NAMALWA (cell line): ENCODE measurements at places on chromosomes 2 and 18.

- no peak for DNase-seq
Observed at GRCh38 chr2:135931776-135932443, 53.5 kb downstream of the DARS1 start.

- DNase-seq = no peak
Observed at GRCh38 chr2:125085904-125086303, 1060.8 kb downstream of the CNTNAP5 start.

- no peak for DNase-seq
Observed at GRCh38 chr2:154259030-154259429, 387.3 kb downstream of the GALNT13 start.

DNA sequence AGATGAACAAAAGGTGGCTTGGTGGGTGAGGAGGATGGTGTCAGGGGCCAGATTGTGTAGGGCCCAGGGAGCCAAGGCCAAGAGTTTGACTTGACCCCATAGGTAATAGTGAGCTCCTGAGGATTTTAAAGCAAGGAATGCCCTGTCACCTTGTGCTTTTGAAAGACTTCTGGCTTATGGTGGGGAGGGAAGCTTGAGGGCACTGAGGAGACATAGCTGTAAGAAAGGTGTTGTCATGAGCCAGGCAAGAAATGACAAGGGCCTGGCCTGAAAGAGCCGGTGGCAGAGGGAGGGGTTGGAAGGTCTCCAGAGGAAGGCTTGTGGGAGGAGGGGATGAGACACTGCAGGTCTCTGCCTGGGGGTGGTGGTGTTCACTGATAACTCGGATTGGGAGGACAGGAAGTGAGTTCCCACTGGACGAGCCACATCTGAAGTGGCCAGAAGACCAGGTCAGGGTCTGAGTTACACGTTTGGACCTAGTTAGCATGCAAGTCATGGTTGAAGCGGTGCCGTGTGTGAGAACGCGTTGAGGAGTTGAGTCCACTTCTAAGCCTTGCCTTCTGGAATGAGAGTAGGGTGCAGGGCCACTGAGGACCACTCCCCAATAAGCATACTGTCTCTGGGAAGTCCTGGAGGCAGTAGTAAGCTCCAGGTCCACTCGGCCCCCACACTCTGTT, 64.3 kb downstream of the TET3 start:
- no peak for DNase-seq

DNA sequence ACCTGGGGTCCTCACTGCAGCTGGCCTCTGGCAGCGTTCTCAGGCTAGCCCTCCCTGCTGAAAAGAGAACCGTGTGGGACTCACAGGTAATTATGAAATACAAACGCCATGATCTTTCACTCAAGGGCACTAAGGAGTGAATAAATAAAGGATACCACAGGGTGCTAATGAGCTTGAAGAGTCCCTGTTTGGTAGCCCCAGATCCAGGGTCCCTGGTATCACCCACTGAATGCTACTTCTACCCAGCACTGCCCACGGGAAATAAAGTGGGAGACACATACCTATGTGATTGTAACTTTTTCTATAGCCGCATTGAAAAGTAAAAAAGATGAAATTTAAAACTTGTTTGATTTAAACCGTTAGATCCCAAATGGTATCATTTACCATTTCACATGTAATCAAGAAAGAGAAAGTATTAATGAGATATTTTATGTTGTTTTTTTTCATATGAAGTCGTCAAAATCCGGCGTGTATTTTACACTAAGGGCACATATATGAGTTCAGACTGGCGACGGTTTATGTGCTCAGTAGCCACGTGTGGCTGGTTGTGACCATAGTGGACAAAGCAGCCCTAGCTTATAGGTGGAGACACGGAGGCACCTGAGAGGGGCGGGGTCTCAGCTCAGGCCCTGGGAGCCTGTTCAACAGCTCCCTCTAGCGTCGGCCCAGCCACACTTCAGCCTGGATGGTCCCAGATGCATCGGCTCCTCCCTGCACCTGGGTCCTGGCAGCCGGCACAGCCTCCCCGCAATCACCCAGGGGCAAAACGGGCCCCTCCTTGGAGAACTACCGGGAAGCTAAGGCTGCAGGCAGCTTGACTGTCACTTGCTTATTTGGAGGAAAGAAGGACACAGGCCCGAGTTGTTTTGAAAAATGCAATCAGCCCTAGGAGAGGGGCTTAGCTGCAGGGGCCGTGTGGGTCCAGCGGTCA, 39.2 kb downstream of the ODC1 start:
- peak; percentile 90 for DNase-seq

DNA sequence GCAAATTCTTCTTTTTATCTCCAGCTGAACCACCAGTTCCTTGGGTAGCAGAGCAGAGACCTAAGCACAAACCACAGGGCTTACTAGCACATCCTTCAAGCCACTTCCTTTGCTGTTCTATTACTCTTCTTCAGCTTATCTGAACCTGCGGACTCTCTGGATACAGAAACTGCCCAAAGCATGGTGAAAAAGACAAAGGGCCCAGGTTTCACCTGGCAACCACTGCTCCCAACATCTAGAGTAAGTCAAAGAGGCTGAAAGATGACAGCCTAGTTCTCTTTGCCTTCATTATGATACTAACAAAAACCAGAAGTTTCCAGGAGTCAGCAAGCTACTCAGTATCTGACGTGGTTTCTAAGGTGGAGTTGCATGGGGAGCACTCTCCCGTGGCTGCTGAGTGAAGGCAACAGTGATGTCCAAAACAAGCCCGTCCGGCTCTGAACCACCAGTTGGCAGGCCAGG, 43.4 kb downstream of the KANSL3 start:
- no peak for DNase-seq

- DNase-seq = no peak
Observed at GRCh38 chr2:154368153-154368552, 330.3 kb upstream of the KCNJ3 start.

DNA sequence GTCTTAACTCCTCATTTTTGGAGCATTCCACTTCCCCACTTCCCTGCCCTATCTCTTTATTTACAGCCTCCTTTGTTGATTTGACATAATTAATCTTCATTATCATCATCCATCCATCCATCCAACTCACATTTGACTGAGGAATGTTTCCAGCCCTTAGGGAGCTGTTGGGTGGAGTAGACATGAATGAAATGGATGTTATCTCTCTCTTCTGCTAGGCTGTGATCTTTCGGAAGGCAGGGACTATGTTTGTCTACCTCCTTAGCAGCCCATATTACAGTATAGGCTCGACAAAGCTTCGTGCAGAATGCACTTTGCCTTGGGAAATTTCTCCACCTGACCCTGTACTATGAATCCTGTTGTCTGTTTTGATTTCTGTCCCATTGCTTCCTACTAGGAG, 7.7 kb upstream of the EFEMP1 start:
- DNase-seq = no peak

DNA sequence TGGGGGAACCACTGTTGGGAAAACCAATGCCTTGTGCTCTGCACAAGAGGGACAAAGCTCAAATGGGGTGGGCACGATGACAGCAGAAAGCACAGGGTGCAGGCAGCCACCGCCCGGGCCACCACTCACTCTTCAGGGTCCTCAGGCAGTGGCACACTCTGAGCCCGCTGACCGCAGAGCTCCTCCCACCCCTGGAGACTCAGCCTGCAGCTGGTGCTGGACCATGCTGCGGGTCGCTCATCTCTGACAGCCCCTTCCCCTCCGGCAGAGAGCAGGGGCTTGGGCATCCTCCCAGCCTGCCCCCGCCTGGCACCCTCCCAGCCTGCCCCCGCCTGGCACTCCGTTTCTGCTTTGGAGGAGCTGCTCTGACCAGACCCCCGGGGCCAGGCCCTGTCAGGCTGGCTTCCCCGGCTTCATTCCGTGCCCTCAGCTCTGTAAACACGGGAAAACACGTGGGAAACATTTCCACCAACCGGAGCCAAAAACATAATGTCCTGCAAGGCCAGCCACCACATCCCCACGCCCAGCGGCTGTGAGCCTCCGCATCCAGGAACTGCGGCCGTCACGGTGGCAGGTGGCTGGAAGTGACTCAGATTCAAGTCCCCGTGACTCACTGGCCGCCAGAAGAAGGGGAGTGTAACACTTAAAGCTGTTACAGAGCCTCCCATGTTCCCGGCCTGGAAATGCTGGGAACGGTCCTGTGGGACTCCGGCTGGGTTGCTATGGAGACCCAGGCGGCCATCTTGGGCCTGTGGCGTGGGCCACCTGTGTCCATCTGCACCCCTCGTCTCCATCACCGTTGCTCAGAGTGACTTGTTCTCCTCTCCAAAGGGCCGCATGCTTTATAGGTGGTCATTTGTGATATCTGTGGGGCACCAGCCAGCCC, 6.8 kb upstream of the SNED1 start:
- DNase-seq = no peak

GRCh38 chr18:56844556-56844955, 193.4 kb downstream of the WDR7 start:
- DNase-seq = no peak

DNA sequence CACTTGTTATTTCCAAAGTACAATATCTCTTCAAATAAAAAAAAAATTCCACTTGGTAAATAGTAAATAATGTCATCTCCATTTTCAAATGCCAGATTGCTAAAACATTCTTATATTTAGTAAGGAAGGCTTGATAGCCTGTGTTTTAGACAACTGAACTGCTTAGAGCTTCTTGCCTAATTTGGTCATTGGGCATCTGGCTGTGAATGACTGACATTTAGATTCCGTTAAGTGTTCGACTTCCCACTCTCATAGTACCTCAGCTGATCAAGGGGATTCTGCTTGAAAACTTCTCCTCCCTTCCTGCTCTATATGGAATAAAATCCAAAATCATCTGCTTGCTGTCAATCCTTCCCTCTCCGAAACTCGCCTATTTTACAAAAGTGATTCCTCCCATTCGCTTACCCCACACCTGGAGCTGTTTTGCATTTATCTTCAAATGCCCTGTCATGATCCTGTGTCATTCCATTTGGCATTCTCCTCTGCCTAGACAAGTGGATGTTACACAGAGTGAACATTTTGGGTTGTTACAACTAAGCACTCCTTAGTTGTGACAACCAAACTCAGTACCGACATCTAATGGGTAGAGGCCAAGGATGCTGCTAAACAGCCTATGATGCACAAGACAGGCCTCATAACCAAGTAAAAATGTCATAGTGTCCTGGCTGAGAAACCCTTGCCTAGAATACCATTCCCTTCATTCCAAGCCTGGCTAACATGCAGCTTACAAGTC, 181.0 kb downstream of the CDH2 start:
- no peak for DNase-seq

GRCh38 chr18:52395146-52395852, 55.3 kb downstream of the DCC start:
- no peak for DNase-seq

DNA sequence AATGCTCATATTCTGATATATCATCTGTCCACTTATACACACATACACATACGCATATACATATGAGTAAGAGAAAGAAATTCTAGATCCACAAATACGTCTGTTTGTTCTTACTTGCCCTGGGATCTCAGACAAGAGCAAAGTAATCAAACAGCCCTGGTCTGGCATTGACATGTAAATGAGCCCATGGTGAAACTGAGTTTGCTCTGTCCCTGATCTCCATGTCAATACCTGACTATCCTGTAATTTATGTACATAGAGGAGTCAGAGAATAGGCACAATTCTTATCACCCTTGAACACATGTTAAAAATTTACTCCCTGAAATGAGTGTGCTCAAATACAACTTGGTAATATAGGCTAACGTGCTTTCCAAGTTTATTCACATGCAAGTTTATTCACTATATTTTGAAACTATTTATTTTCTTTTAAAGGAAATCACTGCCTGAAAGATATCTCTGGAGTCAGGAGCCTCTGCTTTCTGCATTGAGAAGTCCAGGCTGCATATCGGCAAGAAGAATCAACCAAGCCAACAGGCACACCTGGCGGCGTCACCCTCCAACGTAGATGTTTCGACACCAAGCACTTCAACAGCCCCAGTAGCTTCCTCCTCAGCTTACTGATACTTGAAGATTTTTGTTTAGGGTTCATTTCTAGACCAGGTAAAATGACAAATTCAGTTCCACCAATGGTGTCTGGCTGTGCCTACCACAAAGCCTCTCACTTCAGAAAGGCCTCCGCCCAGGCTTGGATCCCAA, 100.6 kb downstream of the CMPK2 start:
- no peak for DNase-seq

DNA sequence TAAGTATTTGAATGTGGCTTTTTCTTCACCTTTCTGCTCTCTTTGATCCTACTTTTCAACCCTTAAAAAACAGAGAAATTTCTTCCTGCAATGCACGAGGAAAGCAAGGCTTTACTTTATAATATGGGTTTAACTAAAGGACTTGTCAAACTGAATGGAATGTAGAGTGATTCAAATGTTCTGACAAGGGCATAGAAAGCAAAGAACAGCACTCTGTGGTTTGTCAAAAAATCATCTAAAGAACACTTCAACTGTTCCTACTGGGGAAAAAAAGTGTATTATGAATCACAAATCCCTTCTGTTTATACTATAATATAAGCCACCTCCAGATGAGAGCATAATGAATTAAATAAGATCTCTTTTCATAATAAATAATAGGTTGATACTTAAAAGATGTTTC, 45.0 kb upstream of the RIT2 start:
- no peak for DNase-seq

- DNase-seq = no peak
Observed at GRCh38 chr18:686339-687111, 25.9 kb downstream of the ENOSF1 start.

DNA sequence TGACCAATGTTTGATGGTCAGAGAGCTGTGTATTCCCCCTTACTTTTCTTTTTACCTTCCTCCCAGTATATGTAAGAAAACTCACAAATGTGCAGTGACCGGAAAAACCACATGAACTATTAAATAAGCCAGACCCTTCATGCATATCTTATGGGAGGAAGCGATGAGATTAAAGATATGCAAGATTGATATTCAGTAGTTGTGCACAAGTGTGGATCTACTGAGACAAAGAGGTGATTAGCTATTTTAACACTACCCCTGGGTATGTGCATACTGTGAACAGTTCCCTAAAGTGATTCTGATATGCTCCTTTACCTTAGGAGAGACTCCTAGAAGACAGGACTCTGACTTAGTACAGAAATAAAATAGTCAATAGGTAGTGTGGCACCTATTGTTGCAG, 328.3 kb downstream of the EPHA4 start:
- peak; percentile 23 for DNase-seq

DNA sequence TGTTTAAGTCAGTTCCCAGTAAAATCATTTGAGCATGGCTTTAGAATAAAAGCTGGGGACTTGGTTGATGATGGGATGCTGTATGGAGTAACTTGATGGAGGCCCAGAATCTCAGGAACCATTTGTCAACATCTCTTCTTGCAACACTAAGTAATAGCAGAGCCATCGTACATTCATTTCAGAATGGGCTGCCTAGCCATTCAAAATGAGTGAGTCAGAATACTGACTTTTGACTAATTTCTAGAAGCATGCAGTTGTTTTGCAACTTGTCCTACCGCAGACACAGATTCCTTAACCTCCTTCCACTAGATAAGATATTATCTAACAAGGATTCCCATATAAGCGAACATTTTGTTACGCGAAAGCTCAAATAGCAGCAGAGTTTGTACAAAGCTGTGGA, 229.5 kb downstream of the CNTNAP5 start:
- no peak for DNase-seq
